Bronchial smooth muscle cell (primary cell): ENCODE measurements at places on chromosomes 12 and 14. TPM values are rescaled to one million over a fixed set of nuclear protein-coding genes. Genes with fewer than 3 reads are reported as not detected.

DTX1 gene
- 0.09 TPM in 1 of 2 replicates, not detected in the other for total RNA-seq

VRTN gene
- total RNA-seq = under 0.01 TPM in 1 of 2 replicates, not detected in the other

HOXC10 gene
- total RNA-seq = not detected in 2 replicates

CLEC14A gene
- total RNA-seq = 0.32 and 1.1 TPM in 2 replicates

PSMC6 gene
- total RNA-seq = 85.4 and 88.0 TPM in 2 replicates

MTRFR gene
- total RNA-seq = 9.4 and 10.7 TPM in 2 replicates

SIX6 gene
- not detected in 2 replicates for total RNA-seq

CLEC2A gene
- total RNA-seq = not detected in 2 replicates

MANSC4 gene
- 0.09 TPM in 1 of 2 replicates, not detected in the other for total RNA-seq

DACT1 gene
- total RNA-seq = 7.7 and 20.8 TPM in 2 replicates

GLT8D2 gene
- total RNA-seq = 51.2 and 82.3 TPM in 2 replicates

ERP27 gene
- total RNA-seq = not detected in 2 replicates

KCNC2 gene
- total RNA-seq = not detected in 2 replicates

COX8C gene
- not detected in 2 replicates for total RNA-seq

KLRF1 gene
- 0.47 TPM in 1 of 2 replicates, not detected in the other for total RNA-seq

ASB2 gene
- 0.09 and 0.32 TPM in 2 replicates for total RNA-seq

SLIRP gene
- total RNA-seq = 113 and 139 TPM in 2 replicates

VASH1 gene
- 3.2 and 3.9 TPM in 2 replicates for total RNA-seq

LRRIQ1 gene
- 0.09 and 0.16 TPM in 2 replicates for total RNA-seq

TMEM121 gene
- 6.6 and 10.1 TPM in 2 replicates for total RNA-seq

SLC16A7 gene
- 26.2 and 48.9 TPM in 2 replicates for total RNA-seq

TAS2R50 gene
- total RNA-seq = 1.5 and 1.7 TPM in 2 replicates

MAPK1IP1L gene
- total RNA-seq = 4.7 and 8.5 TPM in 2 replicates

CD27 gene
- 0.34 TPM in 1 of 2 replicates, not detected in the other for total RNA-seq

NDUFB1 gene
- total RNA-seq = 335 and 379 TPM in 2 replicates

CBLN3 gene
- total RNA-seq = 3.5 and 4.8 TPM in 2 replicates

TOMM20L gene
- total RNA-seq = not detected in 2 replicates

DLK1 gene
- total RNA-seq = under 0.01 TPM in 1 of 2 replicates, not detected in the other

LRP1 gene
- 384 and 619 TPM in 2 replicates for total RNA-seq

VCPKMT gene
- total RNA-seq = 2.8 and 3.8 TPM in 2 replicates

CARMIL3 gene
- under 0.01 and 0.17 TPM in 2 replicates for total RNA-seq

PLEKHG7 gene
- not detected in 2 replicates for total RNA-seq

FLRT2 gene
- total RNA-seq = 0.77 and 9.3 TPM in 2 replicates

DDN gene
- total RNA-seq = under 0.01 TPM in 2 replicates

PIWIL1 gene
- not detected in 2 replicates for total RNA-seq

RIMBP2 gene
- under 0.01 TPM in 2 replicates for total RNA-seq

LPCAT3 gene
- total RNA-seq = 10.2 and 12.8 TPM in 2 replicates

ZNF10 gene
- 7.7 and 10.4 TPM in 2 replicates for total RNA-seq

LRP6 gene
- total RNA-seq = 40.4 and 44.0 TPM in 2 replicates

CAPZA3 gene
- total RNA-seq = not detected in 2 replicates

ARHGDIB gene
- 0.47 TPM in 1 of 2 replicates, not detected in the other for total RNA-seq

MYBPC1 gene
- total RNA-seq = not detected in 2 replicates

KLHDC1 gene
- total RNA-seq = 6.5 and 9.0 TPM in 2 replicates

TBX5 gene
- 10.2 and 12.6 TPM in 2 replicates for total RNA-seq

NOVA1 gene
- total RNA-seq = 4.7 and 7.3 TPM in 2 replicates

AVPR1A gene
- not detected in 2 replicates for total RNA-seq

OR6C3 gene
- total RNA-seq = not detected in 2 replicates

POTEM gene
- total RNA-seq = not detected in 2 replicates

PGAM5 gene
- total RNA-seq = 12.3 and 14.0 TPM in 2 replicates

OTUB2 gene
- 1.6 and 1.9 TPM in 2 replicates for total RNA-seq

DAZAP2 gene
- total RNA-seq = 43.8 and 44.4 TPM in 2 replicates

RPGRIP1 gene
- 0.16 TPM in 1 of 2 replicates, not detected in the other for total RNA-seq

SYNDIG1L gene
- total RNA-seq = under 0.01 TPM in 2 replicates
